ENCODE measurements at places on chromosomes 2 and 18. TPM values are rescaled to one million over a fixed set of nuclear protein-coding genes. Genes with fewer than 3 reads are reported as not detected.

The LYPD1 gene
- total RNA-seq: not detected

GRCh38 chr2:65062843-65063825 lies 6.9 kb downstream of the CEP68 start:
- DNase-seq: no peak

DNA sequence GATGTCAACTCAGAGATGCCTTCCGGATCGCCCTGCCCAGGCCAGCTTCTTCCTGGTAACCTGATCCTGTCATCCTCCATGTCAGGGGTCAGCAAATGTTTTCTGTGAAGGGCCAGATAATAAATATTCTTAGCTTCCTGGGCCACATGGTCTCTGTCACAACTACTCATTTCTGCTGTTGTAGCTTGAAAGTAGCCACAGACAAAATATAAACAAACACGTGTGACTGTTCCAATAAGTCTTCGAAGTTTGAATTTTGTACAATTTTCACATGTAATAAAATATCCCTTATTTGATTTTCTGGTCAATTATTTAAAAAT lies 35.8 kb downstream of the ANXA4 start:
- DNase-seq: no peak

DNA sequence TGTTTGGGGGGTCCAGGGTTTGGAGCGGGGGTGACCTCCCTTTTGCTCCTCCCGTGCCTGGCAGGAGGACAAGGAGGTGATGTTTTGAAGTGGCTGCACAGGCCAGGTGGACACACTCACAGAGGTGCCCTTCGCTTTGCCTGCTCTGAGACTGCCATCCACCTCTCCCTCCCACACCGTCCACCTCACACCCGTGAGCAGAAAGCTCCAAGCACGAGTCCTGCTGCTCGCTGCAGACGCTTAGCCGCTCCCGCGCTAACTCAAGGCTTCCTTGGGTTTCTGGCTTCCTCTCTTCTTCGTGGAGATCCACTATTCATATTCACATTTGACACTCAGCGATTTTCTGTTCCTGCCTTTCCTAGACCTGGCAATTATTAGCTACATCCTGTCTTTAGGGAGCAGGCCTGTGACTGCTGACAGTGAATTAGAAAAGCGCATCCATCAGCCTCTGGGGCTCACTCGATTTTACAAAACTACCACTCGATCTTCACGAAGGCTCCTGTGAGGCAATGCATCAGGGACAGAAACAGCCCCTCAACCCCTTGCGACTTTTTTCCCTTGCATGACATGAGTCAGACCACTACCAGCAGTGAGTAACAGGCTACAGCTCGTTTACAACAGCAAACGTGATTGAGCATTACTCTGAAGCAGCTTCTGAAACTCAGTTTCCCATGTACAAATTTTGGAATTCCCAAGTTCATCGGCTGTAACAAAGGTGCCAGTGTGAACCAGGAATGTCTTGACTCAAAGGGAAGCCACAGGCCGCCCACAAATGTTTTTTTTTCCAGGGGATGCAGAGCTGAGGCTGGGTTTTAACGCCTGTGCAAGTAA lies 238.7 kb upstream of the SOX11 start:
- DNase-seq: no peak

GRCh38 chr2:173521450-173522192 lies 166.9 kb downstream of the CDCA7 start:
- DNase-seq: no peak

The INPP5D gene
- 71.1 TPM for total RNA-seq

DNA sequence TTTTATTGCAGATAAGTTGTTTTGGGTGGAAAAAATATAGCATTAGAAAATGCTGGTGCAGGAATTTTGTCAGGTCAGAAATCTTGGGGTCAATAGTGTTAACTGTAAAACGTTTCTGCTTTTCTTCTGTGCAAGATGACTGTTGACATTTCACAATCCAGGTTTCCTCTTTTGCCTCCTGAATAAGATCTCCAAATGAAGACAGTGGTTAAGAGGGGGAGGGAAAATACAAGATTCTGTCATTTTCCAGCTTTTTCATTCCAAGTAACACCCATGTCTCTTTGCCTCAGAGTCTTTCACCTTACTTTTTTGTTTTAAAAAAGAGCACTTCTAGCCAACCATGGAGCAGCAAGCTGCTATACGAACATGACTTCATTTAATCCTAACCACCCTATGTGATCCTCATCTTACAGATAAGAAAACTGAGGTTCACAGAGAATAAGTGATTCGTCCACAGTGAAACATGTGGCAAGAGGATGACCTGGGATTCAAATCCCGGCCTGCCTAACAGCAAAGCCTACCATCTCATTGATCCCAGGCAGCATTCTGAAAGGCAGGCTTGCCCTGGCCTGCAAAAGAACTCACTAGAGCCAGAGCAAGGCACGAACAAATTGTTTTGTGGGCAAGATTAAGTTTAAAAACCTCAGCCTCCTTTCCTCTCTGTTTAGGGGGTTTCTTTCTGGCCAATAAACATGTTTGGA lies 3.0 kb downstream of the PLEK start:
- DNase-seq: no peak
